HT-29 (cell line): ENCODE measurements at places on chromosomes 11 and 22. TPM values are rescaled to one million over a fixed set of nuclear protein-coding genes. Genes with fewer than 3 reads are reported as not detected.
A peak's percentile ranks its signal among the peaks of the same experiment; 100 is the strongest.

NRGN gene
- total RNA-seq, result 9.9 and 12.4 TPM in 2 replicates

KCNK7 gene
- 1.2 and 2.5 TPM in 2 replicates for total RNA-seq

DNA sequence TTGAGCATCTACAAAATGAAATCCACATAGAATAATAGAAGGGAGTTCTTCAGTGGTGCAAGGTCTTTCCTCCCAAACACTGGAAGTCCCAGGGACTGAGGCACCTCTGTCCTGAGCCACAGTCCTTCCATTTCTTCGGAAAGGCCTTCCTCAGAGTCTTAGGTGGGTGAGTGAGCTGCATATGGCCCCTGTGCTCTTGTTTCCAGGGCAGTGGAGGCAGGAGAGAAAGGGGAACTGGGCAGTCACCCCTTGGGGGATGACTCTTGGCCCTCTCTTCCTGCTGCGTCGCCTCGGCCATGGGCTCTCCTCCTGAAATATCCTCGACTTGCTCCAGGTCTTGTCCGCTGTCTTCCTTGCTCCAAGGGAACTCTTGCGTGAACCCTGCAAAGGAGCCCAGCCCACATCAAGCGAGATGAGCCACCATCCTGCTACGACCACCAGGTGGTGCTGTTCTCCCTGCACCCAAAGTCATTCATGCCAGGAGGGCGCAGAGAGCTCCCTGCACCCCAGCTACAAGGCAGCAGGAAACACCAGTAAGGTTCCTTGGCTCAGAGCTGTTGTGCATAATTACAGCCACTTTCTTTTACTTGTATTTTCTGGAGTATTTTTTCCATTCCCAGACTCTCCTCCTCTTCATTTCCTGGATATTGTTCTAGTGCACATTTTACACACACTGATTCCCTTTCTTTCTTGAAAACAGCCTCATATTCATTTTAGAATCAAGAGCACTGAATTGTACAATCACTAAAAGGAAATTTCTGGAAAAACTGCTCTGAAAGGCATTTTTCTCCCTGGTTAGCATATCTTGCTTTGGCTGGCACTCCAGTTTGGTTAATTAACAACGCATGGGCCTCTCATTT is 397.8 kb downstream of the OPCML start:
- peak; percentile 88 for DNase-seq

DNA sequence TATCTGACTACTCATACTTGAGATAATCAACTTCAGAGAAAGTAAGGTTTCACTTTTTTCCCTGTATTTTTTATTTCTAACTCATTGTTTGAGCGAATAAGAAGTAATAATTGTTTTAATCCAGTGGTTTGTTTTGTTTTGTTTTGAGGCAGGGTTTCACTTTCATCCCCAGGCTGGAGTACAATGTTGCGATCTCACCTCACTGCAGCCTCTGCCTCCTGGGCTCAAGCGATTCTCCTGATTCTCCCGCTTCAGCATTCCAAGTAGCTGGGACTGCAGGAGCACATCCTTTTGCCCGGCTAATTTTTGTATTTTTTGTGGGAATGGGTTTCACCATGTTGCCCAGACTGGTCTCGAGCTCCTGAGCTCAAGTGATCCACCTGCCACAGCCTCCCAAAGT is 8.6 kb downstream of the GTF2H1 start:
- no peak for DNase-seq

- no peak for DNase-seq
Measured at GRCh38 chr11:128734103-128734831, 40.4 kb downstream of the FLI1 start.
